ENCODE measurements at places on chromosomes 1 and 21.

DNA sequence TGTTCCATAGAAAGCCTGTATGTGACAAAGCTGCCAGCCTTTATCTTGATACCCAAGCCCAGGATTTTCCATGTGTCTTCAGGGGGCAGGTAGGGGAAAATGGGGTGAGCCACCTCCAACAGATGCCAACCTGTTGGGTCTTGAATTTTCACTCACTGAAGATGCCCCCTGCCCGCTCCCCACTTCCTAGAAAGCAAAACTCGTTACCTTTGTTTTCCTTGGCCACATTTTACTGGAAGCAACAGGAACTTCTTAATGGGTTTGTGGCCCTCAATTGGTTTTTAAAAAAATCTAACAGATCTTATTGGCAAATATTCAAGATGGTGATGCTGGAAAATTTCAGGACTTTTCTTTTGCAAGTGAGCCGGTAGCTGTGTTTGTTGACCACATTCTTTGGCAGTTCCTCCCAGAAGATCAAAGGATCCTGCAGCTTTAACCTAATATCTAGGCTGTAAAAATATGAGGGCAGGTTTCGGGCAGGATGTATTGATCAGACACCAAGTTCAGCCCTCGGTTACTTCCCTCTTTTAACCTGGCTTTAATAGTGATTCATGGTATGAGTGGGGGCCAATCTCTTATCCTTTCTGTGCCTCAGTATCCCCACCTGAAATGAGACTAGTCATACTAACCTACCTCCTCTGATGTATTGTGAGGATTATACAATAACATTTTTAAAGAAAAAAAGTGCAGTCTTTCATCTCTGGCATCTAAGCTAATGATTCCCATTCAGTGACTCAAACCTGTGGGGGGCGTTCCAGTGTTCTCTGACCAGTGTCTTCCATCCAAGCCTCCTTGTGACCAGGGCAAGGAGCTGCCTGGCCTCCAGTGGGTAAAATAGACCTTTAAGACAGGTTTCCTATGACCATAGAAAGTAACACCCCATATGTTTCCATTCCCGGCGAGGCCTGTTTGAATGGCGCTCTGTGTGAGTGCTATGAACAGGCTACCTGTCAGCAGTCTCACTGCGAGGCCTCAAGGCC is 21.3 kb upstream of the GNPAT start:
- DNase-seq, result no peak

DNA sequence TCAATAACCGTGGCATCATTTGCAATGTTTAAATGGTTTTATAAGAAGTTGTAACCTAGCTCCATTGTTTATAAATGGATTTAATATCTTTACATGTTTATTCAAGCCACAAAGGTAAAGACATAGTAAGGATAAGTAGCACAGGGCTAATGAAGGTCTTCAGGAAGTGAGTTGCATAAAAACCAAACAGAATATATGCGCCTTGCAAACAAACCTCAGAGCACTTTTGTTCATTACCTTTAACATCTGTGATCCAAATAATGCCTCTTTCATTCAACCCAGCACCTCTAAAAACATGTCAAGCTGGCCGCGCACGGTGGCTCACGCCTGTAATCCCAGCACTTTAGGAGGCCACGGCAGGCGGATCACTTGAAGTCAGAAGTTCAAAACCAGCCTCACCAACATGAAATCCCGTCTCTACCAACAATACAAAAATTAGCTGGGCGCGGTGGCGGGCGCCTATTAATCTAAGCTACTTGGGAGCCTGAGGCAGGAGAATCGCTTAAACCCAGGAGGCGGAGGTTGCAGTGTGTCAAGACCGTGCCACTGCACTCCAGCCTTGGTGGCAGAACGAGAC is 25.3 kb downstream of the BRINP3 start:
- no peak for DNase-seq

DNA sequence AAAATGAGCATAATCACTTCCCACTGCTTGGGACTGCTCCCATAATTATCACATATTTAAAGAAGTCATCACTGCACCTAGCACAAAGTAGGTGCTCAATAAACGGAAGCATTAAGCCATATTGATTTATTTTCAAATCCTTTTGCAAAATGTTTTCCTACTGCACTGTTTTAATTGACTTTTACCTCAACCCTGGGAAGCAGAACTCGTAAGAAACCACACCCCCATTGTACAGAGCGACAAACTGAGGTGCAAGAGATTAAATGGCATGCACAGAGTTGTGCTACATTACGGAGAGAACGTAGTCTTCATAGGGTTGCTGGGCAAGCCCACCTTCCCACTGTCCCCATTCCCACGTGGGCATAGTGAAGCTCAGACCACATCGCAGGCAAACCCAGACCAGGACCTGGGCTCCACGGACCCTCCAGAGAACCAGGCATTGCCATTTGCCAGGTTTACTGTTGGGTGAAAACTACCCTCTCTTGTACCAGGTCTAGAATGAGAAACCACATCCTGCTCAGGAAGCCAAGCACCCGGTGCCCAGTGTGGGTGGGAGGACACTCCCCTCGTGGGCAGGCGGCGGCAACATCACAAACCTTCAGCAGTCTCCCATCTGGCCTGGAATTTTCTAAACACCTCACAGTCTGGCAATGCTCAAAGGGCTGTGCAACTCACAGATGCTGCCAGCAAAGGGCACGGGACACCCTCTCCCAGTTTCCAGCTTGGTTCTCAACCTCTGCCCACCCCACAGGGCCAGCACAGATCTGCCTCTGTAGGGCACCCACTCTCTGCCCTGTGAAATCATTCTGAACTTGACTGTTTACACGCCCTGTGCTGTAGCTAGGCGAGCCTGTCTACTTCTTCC is 8.2 kb downstream of the IFFO2 start:
- DNase-seq, result peak; percentile 45

DNA sequence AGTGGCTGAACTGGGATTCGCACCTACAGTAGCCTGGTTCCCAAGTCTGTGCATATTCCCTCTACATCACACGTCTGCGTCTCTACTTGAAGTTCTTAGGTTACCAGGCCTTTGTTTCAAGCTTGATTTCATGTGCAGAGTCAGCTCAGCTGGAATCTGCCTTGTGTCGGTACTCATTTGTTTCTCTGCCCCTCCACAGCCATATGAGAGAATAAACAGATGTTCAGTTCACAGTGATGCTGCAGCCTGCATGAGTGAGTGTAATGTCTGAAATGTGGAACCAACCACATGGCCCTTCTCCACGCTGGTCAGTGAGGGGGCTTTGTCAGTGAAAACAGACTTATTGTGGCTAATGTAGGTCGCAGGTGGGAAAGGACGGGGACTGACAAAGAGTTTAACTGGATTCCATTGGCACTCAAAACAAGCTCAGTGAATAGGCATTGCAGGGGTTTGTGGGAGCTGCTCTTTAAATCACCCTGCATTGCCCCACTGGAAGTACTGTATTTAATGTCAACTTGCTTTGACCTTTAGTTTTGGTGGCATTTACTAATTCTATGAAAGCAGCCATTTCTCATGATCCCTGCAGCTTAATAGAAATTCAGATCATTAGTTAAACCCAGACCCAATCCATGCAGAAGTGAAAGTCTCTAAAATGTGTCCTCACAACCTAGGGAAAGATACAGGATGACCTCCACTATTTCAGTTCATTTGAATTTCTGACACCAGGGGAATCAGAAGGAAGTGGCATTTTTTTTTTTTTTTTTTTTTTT is 136.4 kb upstream of the FAM78B start:
- no peak for DNase-seq

DNA sequence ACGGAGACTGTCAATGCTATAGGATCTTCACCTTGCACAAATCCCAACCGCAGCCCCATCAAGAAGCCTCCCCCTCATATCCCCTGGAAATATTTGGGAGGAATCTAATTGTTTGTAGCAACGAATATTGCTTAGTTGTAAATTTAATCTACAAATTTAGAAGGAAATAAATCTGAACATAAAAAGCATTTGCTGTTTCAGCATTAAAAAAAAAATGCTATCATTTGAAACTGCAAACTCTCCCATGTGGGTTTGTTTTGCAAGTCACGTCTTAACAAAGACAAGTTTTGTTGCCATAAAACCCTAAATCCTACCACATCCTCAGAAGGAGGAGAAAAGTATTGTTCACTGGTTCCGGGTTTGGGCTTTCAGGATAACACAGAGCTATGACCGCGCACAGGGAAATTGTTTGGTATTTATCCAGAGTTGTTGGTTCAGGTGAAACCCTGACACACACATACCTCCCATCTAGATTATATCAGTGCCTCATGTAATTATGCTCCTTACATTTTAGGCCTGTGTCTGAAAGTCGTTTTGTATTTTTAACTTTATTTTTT is 279.6 kb downstream of the TM2D1 start:
- no peak for DNase-seq

DNA sequence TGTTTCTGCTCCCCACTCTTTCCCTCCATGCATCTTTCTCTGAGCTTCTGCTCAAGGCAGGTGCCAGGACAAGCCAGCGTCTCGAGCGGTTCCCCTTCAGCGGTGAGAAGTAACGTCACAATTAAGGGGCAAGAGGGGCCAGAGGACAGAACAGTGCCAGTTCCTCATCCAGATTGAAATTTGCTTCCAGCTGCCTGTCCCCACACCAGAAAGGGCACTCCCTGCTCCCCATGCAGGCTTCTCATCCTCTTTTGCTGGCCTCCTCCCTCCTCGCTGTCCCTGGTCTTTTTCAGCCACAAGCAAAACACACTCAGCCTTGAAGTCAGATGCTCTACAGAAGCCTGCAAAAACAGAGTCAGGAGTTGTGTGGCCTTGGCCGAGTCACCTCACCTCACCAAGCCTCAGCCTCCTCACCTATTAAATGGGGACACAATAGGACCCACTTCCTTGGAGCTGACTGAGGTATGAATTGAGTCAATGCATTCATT is 35.0 kb upstream of the ECE1 start:
- no peak for DNase-seq

DNA sequence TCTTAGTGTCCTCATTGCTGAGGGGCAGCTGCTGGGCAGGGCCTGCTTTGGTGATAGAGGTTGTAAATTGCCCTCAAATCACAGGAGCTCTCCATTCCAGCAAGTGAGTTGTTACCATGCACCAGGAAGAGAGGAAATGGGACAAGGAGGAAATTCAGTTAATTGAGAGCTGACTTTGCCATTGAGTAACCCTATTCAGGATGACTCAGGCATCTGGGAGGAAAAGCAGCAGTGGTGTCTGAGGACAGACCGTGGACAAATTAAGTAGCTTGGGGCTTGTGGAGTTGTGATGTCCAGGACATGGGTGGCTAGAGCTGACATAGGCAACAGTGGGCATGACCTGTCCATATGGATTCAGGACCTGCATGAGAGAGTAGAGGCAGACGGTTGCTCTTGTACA is 5.9 kb downstream of the ARHGEF10L start:
- no peak for DNase-seq

- DNase-seq, result no peak
Measured at GRCh38 chr21:35257413-35257812, 208.3 kb upstream of the RUNX1 start.

DNA sequence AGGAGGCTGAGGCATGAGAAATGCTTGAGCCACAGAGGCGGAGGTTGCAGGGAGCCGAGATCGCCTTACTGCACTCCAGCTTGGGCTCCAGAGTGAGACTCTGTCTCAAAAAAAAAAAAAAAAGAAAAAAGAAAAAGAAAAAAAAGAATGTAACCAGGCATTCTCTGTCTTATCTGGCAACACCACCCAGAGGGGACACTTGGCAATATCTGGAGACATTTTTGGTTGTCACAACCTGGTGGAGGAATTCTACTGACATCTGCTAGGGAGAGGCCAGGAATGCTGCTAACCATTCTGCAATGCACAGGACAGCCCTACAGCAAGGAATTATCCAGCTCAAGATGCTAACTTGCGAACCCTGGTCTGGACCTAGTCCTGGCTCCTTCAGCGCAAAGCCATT is 2.3 kb upstream of the CNR2 start:
- DNase-seq, result no peak

- no peak for DNase-seq
Measured at GRCh38 chr1:10943991-10944730, 68.3 kb upstream of the TARDBP start.

- no peak for DNase-seq
Measured at GRCh38 chr1:36337830-36338229, 14.4 kb upstream of the EVA1B start.

DNA sequence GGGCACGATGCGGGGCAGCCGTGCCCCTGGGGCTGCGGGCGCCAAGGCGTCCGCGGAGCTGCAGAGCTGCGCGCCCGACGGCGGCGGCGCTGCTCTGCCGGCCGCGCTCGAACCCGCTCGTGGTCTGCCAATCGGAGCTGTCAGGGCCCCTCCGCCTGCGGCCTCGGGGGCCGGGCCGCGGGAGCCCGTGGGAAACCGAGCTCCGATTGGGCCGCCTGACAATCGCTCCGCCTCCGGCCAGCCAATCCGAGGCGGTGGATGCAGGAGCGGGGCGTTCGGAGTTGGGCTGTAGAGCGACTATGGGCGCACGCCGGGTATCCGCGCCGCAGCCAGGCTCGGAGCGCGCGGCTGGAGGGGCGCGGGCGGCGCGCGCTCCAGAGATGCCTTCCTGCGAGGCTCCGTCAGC is 100.5 kb upstream of the SOD1 start:
- DNase-seq, result peak; percentile 80

- no peak for DNase-seq
Measured at GRCh38 chr1:30770150-30770549, 12.6 kb upstream of the LAPTM5 start.

DNA sequence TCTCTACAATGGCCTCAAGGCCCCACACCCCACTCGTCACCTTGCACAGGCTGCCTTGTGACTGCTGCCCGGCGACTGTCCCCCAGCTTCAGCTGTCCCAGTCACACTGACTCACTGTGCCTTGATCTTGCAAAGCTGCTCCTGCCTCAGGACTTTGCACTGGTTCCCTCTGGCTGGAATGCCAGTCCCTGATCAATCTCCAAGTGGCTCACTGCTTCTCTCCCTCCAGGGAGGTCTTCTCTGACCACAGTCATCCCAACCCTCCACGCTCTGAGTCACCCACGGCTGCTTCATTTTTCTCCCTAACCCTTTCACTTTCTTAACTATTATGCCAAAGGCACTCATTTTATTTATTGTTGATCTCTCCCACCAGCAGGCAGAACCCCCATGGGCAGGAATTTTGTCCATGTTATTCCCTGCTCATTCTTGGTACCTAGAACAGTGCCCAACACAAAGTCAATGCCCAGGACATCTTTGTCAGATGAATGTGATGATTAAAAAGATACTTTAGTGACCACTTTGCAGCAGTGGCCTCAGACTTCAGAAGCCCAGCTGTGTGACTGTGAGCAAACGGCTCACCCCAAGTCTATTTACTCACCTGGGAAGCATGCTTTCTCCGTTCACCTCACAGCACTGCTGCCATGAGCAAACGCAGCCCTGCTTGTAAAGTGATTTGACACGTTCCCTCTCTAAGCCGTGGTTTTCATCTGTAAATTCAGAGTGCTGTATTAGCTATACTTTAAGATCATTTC is 53.4 kb downstream of the ZBTB18 start:
- no peak for DNase-seq
